Osteocyte (in vitro differentiated cells): ENCODE measurements at places on chromosomes 2 and 18. TPM values are rescaled to one million over a fixed set of nuclear protein-coding genes. Genes with fewer than 3 reads are reported as not detected.

Gene WDSUB1
- 14.7 and 15.4 TPM in 2 replicates for total RNA-seq

GRCh38 chr2:66070721-66071602, 364.0 kb upstream of the MEIS1 start:
- H3K27me3 ChIP-seq, result no peaks in the 10 kb centered on the region
- no peaks in the 10 kb centered on the region for H3K4me1 ChIP-seq
- no peak for DNase-seq
- H3K4me3 ChIP-seq, result no peak overlapping the region

DNA sequence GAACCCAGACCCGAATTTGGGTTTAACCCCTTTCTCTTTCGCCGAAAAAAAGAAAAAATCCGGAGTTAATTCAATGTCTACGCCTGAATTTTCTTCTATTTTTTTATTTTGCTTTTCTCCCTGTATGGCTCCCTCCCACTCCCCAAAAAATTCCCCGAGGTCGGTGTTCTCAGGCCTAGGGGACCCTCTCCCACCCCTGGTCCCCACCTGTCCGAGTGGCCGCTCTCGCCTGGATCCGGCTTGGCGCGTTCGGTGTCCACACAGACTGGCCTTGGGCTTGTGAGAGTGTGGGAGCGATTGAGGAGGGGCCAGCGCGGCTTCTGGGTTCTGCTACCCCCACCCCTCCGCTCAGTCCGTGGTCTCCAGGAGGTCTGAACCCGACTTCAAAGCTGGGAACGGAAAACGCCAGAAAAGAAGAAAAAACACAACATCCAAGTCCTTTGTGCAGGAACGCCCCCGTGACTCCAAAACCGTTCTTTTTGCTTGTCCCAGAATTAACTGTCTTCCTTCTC, 5.7 kb upstream of the EN1 start:
- no peak for DNase-seq
- no peak overlapping the region for H3K4me3 ChIP-seq
- peaks cover 13% of the 10 kb centered on the region for H3K4me1 ChIP-seq
- H3K27ac ChIP-seq, result no peak overlapping the region
- H3K36me3 ChIP-seq, result no peaks in the 10 kb centered on the region
- H3K27me3 ChIP-seq, result peaks cover 90% of the 10 kb centered on the region

- H3K27ac ChIP-seq, result no peak overlapping the region
- H3K4me3 ChIP-seq, result no peak overlapping the region
- no peak for DNase-seq
- no peaks in the 10 kb centered on the region for H3K27me3 ChIP-seq
Measured at GRCh38 chr18:47876813-47877212, 53.6 kb downstream of the SMAD2 start.

GRCh38 chr2:170531876-170532275, 183.3 kb upstream of the SP5 start:
- DNase-seq, result no peak
- H3K4me1 ChIP-seq, result peaks cover 23% of the 10 kb centered on the region
- H3K4me3 ChIP-seq, result no peak overlapping the region
- no peak overlapping the region for H3K27ac ChIP-seq
- H3K36me3 ChIP-seq, result no peaks in the 10 kb centered on the region
